Stimulated activated naive CD8-positive, alpha-beta T cell treated with anti-CD3 and anti-CD28 coated beads, Interleukin-15, Interleukin-2, amounts not matched to agents 100 U/mL and 50 U/mL, for 24 hours (primary cell): ENCODE measurements at places on chromosomes 16 and 17.

DNA sequence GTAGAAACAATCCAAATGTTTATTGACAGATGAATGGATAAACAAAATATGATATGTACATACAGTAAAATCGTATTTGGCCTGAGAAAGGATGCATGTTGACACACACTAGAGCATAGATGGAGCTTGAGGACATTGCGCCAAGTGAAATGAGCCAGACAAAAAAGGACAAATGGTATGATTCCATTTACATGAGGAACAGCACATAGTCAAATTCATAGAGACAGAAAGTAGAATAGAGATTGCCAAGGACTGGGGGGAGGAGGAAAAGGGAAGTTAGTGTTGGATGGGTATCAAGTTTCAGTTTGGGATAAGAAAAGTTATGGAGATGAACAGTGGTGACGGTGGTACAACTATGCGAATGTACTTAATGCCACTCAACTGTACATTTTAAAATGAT is 47.9 kb downstream of the COPRS start:
- DNase-seq = no peak

- DNase-seq = no peak
Measured at GRCh38 chr17:76966016-76966415, 97.8 kb downstream of the MGAT5B start.

- DNase-seq = no peak
Measured at GRCh38 chr16:48184681-48185080, 28.9 kb upstream of the ABCC12 start.

DNA sequence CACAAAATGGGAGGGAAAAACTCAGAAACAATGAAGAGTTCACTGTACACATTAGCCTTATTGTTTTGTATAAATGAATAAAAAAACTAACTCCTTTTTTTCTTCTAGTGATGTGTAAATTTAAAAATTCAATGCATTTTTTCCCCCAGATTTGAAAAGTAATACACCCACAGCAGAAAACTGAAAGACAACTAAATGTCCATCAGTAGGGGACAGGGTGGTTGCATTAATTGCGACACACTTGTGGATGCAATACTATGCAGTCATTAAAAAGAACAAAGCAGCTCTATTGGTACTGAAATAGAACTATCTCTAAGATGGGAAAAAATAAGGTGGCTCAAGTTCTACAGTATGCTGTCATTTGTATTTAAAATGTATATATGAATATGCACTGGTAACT is 13.7 kb upstream of the WIPI1 start:
- no peak for DNase-seq

DNA sequence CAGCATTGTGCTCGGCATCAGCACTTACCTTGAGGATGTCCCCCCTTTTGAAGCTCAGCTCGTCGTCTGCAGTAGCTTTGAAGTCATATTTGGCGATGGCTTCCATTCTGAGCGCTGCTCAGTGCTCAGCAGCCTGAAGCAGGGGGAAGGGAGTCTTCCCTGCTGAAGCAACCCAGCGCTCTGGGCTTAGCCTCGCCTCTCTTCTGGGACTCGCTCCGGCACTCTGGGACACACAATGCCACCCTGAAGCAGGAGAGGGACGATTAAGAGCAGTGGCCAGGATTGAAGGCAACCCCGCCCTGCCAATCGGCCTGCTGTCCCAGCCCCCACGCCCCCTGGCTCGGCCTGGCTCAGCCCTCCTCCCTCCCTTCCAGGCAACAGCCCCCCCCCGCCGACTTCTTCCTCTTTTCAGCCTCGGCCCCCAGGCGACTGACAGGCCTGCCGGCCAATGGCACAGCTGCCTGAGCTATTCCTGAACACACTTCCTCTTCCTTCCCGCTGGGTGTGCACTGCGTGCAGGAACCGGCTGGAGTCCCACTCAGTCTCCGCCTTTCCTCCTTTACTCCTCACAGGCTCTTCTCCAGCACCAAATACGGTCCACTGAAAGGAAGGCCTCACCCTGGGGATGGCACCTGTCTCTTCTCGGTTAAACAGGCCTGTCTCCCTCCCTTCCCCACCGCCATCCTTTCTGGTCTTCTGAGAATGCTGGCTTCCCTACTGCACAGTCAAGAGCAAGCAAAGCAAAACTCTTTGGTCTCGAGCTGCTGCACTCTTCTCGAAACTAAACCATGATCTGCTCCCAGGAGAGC is 11.8 kb downstream of the GRB2 start:
- peak; percentile 90 for DNase-seq

GRCh38 chr16:1414532-1415260 is at the start of gene UNKL:
UNKL (minus strand) TSS chr16:1414704; CDS start chr16:1414691, 13 bp downstream.
- DNase-seq = peak; percentile 87

DNA sequence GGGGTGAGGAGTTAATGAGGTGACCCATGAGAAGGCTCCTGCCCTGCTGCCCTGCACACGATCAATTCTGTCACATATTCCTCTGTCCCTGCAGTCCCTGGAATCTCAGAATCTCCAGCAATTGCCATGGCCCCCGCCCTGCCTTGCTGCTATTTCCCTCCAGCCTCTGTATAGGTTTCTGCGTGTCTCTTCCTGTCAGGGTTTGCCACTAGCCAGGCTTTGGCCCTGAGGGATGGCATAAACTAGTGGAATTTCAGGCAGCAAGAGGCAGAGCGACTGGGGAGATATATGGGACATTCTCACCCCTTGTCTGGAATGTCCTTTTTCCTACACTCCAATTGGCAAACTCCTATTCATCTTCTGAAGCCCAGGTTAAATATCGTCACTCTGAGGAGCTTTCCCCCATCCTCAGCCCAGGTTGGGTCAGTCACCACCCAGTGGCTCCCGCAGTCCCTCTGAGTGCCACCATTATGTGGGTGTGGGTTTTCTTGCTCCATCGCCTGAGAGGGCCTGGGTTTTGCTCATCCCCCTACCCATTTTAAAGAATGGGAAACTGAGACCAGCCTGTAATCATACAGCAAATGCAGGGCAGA is 15.5 kb upstream of the NATD1 start:
- DNase-seq = no peak

- DNase-seq = no peak
Measured at GRCh38 chr17:78257810-78258322, 26.4 kb downstream of the TMEM235 start.

- no peak for DNase-seq
Measured at GRCh38 chr17:36844601-36845000, 92.7 kb upstream of the LHX1 start.

GRCh38 chr17:40810494-40810893 is 10.7 kb upstream of the KRT28 start:
- DNase-seq = no peak

DNA sequence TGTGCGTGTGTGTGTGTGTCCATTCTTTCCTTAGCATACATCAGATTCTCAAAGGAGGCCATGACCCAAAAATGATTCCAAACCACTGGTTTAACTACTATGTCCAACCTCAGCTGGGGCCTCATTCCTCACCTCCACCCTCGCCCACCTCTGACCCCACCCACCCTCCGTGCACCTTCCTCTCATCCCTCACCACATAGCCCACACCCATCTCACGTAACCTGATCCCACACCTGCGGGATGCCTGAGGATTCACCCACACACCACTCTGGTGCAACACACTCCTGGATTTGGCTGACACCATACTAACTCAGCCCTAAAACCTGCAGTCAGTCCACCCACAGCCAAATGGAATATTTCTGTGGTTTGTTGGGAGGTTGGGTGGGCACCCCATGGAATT is 3.3 kb upstream of the CSNK2A2 start:
- DNase-seq = no peak

DNA sequence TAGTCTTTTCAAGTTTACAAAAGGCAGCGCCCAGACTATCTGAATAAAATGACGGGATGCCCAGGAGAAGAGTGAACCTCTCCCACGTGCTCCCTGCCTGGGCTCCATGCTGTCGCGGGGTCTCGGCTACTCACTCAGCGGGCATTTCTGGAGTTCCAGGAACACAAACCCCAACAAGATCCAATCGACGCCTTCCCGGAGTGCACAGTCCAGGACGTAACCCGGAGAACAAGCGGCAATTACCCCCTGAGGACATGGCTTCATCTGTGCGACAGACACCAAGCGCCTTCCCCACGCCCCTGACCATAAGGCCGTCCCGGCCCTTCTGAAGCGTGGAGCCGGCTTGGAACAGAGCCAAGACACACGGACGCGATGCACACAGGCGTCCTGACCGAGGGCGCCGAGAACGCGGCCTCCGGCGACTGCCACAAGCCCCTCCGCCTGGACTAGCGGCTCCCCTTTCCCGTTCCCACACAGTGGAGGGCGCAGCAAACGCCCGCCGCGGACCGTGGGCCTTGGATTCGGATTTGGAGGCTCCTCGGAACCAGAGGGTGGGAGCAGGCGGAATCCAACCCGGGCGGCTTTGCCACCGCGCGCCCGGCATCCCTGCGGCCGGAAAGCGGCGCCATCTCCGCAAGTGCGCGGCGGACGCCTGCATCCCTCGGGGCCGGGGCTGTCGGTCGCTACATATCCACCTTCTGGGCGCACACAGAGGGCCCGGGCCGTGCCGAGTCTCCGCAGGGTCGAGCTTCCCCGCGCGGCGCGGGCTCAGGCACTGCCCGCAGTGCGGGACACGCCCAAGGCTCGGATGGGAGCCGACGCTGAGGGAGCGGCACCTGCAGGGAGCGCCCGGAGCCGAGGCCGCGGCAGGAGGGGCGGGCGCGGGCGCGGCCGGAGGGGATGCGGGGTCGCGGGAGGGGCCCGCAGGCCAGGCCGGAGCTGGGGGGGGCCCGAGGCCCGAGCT is 725 bp downstream of the ABCA3 start:
- peak; percentile 54 for DNase-seq

DNA sequence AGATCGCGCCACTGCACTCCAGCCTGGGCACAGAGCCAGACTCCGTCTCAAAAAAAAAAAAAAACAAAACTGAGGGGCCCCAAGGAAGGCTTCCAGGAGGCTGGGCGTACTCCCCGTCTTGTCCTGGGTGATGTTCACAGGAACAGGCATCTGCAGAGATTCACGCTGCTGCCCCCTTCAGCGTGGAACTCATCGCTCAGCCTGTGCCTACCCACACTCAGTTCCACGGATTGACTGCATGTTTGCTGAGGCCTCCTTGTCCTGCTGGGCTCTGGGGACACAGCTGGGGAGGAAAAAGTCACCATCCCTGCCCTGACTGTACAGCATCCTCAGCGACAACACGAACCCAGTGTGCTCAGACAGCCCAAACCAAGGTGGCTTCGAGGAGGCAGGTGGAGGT is 12.9 kb upstream of the OSGIN1 start:
- no peak for DNase-seq
